ENCODE measurements at places on chromosomes 12 and 14. TPM values are rescaled to one million over a fixed set of nuclear protein-coding genes. Genes with fewer than 3 reads are reported as not detected.

The CLEC1B gene
- total RNA-seq = not detected

The PMCH gene
- not detected for total RNA-seq

The AVPR1A gene
- total RNA-seq = 1.3 TPM

The DICER1 gene
- total RNA-seq = 22.1 TPM

The TCL1B gene
- total RNA-seq = not detected

The C14orf132 gene
- 4.8 TPM for total RNA-seq

The SERPINA6 gene
- not detected for total RNA-seq

The TGM1 gene
- 0.96 TPM for total RNA-seq

The MGAT4C gene
- 5.4 TPM for total RNA-seq

The A2ML1 gene
- not detected for total RNA-seq

The TOMM20L gene
- not detected for total RNA-seq

The AKAP5 gene
- total RNA-seq = 0.19 TPM

The ADGRD1 gene
- total RNA-seq = 99.5 TPM

The KRT72 gene
- not detected for total RNA-seq

The NDRG2 gene
- 346 TPM for total RNA-seq

The GNB3 gene
- 7.5 TPM for total RNA-seq

The ASB8 gene
- total RNA-seq = 80.3 TPM
